ENCODE measurements at places on chromosomes 6 and 20.

GRCh38 chr6:34489207-34489805 lies 23.4 kb downstream of the PACSIN1 start:
- DNase-seq, result no peak

DNA sequence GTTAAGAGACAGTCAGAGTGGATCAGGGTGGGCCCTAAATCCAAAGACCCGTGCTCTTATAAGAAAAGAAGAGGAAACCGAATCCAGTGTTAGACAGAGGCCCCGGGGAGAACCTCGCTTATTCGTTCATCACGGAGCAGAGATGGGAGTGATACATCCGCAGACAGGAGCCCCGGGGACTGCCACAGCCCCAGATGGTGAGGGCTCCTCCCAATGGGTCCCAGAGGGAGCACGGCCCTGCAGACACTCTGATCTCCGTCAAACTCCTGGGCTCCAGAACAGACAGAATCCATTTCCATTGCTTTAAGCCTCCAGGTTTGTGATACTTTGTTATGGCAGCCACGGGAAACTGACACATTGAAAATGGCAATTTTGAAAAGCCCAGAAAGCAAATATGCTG lies 47.0 kb downstream of the CDH4 start:
- DNase-seq, result no peak

DNA sequence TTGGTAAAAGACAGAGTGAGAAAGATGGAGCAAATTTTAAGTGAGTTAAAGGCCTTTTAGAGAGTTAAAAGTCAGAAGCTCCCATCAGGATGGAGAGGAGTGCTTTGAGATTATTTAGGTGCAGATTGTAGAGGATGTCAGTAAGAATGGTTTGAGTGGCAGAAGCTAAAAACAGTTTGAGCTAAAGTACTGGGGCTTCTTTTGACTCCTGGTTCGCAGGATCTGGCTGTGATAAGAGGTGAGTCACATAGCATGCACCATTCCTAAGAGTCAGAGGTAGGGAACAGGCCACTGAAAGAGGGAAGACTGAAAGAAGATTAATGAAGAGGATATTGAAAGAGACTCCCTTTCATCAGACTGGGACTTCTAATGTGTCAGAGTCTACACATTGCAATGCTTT lies 1047.9 kb upstream of the MAP3K7 start:
- DNase-seq, result no peak

GRCh38 chr6:109978174-109979032 lies at the start of gene GPR6:
TSS of gene GPR6 (plus strand) at chr6:109978311. CDS start at chr6:109979113, 802 bp downstream.
- DNase-seq, result peak; percentile 41

DNA sequence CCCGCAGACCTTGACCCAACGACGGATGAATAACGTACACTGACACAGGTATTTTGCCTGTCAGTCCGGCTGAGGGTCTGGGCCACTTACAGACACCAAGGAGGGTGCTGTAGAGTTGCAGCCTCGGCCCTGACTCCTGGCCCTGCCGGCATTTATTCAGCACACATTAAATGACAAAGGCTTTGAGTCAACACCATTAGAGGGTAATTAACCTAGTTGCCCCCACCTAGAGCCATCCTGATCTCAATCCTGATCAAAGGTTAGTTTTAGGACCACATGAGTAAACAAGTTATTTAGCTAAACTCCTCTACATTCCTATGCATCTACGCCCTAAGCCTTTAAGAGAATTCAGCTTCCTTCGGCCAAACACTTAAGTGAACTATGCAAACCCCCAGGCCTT lies 11.9 kb upstream of the PM20D2 start:
- no peak for DNase-seq

DNA sequence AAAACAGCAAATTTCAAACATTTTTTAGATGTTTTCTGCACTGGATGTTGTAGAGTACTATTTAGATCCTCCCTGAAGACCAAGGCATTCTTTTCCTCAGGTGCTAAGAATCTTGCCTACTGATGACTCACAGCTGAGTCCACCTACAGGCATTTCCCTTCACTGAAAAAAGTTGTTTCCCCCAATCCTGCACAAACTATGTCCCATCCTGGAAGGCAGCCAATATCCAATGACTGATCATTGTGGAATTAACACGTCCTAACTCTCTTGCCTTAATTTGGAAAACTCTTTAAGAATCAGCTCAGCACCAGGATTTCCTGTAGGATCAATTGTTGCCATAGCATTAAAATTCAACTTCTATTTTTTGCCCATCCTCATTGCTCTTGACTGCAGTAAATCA lies 268.4 kb upstream of the IRAK1BP1 start:
- DNase-seq, result no peak

DNA sequence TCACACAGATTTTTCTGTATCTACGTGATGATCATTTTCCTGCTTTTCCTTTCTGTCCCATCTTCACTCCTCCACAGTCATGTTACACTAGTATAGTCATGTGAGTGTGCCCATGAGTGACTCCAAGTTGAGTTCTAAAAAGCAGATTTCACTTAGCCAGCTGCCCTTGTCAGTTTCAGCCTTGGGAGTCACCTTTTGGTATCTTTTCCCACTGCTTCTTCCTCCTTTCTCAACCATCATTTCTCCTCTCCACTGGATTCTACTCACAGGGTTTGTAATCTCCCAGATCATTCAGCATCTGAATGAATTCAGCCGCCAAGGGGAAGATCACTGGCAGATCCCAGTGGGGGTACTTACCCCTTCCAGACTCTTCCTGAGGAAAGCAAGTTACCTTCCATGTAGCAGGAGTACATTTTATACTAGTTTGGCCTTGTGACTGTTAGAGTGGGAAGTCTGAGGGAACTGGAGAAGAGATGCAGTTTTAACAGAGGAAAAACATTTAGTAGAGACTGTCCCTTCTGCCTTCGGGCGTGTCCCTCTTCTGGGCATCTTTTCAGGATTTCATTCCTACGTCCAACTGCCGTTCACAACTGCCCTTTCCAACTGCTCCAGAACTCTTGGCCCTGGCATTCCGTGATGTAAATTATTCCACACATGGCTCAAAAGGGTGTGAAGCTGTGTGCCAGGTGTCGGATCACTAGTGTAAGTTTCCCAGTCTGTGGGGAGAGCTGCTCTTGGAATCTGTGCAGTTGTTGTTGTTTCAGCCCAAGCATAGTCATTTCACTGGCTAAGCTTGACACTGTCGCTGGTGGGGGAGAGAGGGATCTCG lies 38.9 kb downstream of the BICRAL start:
- no peak for DNase-seq

DNA sequence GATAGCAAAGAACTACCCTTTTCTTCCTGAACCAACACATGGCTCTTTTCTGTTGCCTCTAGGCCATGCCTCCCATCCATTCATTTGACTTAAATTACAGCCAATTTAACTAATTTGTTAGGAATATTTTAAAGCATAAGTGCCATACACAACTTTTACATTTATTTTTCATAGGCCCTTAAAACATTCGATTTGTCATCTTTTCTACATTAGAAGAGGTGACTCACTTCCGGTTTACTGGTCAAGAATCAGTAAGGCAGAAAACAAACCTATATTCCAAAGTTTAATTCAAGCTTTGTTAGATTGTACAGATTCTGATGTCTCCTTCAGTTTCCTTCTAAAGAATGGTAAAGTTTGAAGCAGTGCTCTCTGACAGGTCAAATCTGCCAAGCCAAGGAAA lies 344.3 kb downstream of the SAMD5 start:
- DNase-seq, result no peak

- DNase-seq, result no peak
Observed at GRCh38 chr6:137216875-137217553, 2.2 kb downstream of the IFNGR1 start.

GRCh38 chr6:158205169-158205944 lies 37.2 kb downstream of the GTF2H5 start:
- DNase-seq, result no peak

- DNase-seq, result peak; percentile 41
Observed at GRCh38 chr6:73180763-73181619, 44.3 kb downstream of the KHDC1L start.

DNA sequence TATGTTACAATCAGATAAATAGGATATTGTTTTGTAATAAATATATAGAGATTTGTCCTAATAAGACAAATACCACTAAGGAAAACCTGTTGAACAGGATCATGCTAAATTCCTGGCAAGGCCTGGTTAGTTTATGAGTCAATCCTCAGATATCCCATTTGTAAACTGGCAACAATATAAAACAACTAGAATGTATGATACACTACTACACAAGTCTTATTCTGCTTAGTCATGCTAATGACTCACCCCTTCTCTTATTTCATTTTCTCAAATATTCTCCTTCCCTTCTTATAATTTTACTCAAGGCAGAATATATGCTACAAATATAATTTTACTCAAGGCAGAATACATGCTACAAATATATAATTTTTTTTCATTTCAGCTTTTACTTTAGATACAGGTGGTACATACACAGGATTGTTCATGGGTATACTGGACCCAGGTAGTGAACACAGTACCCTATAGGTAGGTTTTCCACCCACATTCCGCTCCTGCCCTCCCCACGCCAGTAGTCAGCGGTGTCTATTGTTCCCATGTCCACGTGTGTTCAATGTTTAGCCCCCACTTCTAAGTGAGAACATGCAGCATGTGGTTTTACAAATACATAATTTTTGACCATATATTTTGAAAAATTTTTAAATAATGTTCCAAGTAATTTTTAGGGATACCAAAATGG lies 6.3 kb downstream of the OSER1 start:
- DNase-seq, result no peak

DNA sequence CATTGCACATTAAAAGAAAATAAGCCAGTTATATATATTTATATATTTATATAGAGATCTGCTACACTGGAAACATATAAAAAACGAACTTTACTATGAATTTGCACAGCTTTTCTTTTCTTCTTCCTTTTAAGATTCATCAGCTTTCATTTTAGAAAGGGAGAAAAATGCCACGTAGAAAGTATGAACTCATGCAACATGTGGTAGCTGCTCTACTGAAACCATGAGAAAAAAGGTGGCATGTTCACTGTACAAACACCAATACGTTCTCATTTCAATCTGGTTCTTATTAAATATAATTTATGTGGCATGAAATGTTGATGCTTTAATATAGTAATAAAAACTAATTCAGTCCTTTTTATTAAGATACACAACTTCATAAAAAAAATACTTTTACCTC lies 68.8 kb upstream of the THEMIS start:
- DNase-seq, result no peak

GRCh38 chr6:134065706-134066105 lies 13.3 kb upstream of the SLC2A12 start:
- no peak for DNase-seq

DNA sequence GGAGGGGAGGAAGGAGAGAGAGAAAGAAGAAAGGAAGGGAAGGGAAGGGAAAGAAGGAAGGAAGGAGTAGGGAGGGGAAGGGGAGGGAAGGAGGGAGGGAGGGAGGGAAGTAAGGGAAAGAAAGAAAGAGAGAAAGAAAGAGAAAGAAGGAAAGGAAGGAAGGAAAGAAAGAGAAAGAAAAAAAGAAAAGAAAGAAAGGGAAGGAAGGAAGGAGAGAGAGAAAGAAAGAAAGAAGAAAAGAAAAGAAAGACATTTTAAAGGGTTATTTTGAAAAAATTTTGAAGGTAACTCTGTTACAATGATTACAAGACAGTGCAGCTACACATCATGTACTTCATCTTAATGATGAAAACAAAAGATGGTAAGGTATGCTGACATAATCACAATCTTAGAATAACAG lies 3.9 kb downstream of the KIAA0319 start:
- DNase-seq, result no peak

GRCh38 chr20:57310821-57311514 lies 18.6 kb upstream of the SPO11 start:
- no peak for DNase-seq

DNA sequence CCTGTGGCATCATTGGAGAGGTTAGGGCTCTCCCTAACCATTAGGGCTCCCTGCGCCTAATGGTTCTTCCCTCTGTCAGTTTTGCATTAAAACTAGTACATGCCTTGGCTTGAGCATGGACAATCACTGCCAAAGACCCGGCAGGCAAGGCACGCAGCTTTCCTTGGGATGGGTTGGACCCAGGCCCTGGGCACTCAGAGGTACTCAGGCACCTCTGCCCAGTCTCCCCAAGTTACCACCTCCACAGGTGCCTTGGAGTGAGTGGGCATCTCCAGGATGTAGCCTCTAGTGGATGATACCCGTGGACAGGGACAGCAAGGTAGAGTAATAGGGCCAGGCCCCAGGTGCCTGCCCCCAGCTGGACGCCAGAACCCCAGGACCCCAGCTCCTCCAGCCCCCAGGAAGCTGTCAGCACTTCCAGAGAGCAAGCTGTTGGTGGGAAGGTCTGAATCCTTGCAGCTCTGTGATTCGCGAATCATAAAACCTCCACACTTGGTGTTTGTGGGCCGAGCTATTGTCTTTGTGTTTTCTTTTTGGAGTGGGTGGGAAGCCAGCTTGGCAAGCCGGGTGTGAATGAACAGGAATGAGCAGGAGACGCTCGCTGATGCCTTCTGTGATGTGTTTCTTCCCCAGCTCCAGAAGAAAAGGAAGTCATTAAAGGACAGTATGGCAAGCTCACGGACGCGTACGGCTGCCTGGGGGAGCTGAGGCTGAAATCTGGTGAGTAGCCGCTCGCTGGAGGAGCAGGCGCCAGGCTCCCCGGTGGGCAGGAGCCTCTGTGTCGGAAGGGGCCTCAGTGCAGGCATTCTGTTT lies 35.1 kb downstream of the SYNJ2 start:
- DNase-seq, result peak; percentile 92

DNA sequence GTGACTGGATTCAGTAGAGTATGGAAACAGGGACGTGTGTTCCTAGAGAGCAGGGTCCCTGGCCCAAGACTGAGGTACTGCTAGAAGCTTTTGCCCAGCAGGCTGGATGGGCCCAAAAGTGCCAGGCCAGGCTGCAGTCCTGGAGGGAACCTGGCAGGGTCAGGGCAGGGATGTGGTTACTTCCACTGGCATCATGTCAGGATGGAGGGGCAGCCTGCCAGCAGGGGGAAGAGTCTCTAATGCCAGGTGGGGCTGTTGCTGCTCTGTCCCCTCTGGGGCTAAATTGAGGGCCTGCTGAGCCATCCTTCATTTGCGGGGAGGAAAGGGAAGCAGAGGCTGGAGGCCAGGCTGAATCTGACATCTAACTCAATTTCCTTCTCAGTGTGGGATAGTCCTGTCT lies 17.2 kb downstream of the ZDHHC14 start:
- DNase-seq, result no peak

DNA sequence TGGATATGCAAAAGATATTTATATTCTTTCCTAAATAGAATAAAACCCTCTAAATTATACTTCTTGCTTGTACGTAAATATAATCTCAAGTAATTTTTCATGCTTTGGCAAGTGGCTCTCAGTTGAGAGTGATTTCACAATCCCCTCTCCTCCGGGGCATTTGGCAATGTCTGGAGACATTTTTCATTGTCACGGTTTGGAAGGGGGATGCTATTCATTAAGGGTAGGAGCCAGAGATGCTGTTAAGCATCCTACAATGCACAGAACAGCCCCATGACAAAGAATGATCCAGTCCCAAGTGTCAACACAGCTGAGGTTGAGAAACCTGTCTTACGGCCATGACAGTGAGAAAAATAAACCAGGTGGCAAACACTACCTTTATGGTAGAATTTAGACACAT lies 75.7 kb downstream of the AGPAT4 start:
- no peak for DNase-seq

- no peak for DNase-seq
Observed at GRCh38 chr6:54719633-54720032, 126.9 kb upstream of the FAM83B start.

- DNase-seq, result no peak
Observed at GRCh38 chr6:43082806-43083655, 6.9 kb downstream of the PTK7 start.
